Stimulated activated CD4-positive, alpha-beta T cell treated with anti-CD3 and anti-CD28 coated beads, Interleukin-4, amount 100 ng/mL, for 1 hour (primary cell): ENCODE measurements at places on chromosomes 6 and 20.

GRCh38 chr6:1044040-1044836 lies 267.7 kb upstream of the FOXQ1 start:
- DNase-seq = no peak

GRCh38 chr6:91487696-91488392 lies 901.0 kb upstream of the MAP3K7 start:
- DNase-seq = no peak

GRCh38 chr6:132865364-132865763 lies 51.0 kb downstream of the RPS12 start:
- no peak for DNase-seq

- no peak for DNase-seq
These were observed 3.3 kb upstream of the TAAR5 start for GRCh38 chr6:132592855-132593254.

DNA sequence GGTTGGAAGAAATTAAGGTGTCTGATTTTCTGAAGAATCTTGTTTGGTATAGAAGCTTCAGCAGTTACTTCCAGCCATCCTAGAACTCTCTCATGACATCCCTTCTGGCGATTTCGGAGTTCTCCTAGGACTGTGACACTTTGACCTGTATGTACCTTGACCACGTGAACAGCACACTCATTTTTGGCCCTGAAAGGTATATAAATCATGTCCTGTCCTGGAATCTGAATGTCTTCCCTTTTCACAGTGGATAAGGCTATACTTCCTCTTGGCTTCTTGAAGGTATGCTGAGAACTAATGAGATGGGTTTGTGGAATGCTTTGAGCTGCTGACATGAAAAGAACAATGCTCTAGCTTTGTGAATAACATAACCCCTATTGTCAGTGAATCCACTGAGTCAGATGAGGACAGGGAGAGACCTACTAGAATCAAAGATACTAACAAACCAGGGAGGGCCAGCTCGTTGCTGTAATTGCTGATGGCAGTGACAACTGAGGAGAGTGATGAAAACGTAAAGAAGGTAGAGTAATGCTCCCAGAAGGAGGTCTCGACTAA lies 6.0 kb upstream of the ZDHHC14 start:
- no peak for DNase-seq

- DNase-seq = peak; percentile 19
These were observed 36.3 kb upstream of the VEGFA start for GRCh38 chr6:43733471-43734293.

GRCh38 chr6:116557893-116558292 lies 4.3 kb downstream of the CALHM4 start:
- DNase-seq = no peak

GRCh38 chr6:40499215-40499614 lies 87.9 kb downstream of the LRFN2 start:
- DNase-seq = no peak

DNA sequence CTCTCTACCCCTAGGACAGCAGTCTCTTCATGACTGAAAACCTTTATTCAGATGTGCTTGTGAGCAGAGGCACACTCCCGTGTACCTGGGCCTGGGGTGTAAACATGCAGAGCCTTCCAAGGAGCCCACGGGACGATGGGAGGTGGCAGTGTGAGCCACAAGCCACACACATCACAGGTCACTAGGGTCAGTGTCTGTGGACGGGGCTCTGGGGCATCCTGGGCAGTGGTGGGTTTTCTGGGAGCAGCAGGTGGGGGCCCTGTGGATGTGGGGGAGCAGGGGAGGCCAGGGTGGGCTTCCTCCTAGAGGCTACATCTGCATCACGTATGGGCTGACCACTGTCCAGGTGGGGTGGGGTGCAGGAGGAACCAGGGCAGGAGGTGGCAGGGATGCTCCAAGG lies 16.7 kb upstream of the TTLL2 start:
- DNase-seq = no peak

DNA sequence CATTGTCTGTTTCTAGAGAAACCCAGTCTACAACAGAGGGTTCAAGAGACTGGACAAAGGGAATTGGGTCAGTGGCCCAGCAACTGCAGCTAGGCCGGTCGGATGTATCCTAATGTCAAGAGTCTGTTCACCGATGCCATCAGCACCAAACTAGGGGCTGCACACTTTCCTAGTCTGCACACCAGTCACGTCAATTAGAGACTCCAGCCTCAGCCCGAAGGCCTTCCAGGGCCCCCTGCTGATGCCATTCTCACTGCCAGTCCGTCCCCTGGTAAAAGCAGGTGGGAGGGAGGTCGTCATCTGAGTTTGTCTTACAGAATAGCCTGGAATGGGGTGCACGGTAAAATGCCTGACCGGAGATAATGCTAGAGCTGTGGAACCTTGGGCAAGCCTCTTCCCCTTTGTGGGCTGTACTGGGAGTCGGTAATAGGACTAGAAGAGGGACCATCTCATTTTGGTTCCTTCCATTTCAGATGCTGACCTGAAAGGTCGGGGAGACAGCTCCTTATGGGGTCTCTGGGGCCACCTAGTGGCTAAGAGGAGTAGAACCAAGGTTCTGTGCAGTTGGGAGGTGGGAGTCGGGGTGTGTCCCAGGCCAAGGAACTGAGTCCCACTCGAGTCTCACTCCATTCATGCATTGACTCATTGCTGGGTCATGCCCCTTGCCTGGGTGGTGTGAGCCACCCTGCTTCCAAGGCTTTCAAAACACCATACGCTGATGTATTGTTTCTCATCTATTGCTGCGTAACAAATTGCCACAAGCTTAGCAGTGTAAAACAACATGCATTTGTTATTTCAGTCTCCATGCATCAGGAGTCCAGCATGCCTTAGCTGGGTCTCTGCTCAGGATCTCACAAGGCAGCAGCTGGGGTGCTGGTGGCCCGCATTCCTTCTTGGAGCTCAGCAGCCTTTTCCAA lies 5.1 kb downstream of the SOX12 start:
- DNase-seq = peak; percentile 53

GRCh38 chr20:62539198-62540045 lies 63.6 kb upstream of the GATA5 start:
- DNase-seq = no peak

GRCh38 chr6:73503027-73503772 lies 17.6 kb downstream of the EEF1A1 start:
- DNase-seq = no peak

- no peak for DNase-seq
These were observed 125.7 kb downstream of the LAMA2 start for GRCh38 chr6:129008591-129008990.

- DNase-seq = no peak
These were observed 969.7 kb downstream of the KIF16B start for GRCh38 chr20:15603506-15603905.

DNA sequence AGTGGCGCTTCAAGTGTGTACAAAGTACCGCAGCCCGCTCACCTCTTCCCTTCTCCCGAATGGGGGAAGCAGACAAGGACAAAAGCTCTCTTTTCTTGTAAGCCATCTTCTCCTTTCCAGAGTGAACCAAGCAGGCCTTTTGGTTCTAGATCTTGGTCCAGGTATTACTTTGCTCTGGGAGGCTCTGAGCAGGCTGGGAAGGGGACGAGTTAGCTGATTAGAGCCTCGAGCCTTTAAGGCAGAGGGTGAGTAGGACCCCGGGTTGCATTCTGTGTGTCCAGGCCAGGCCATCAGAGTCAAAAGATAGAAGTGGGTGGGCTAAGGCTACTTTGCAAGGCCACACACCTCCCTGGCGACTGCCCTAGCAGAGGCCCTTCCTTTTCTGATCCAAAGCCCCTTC lies 57.6 kb downstream of the GTF2H5 start:
- no peak for DNase-seq

- no peak for DNase-seq
These were observed 303.4 kb downstream of the TAF4 start for GRCh38 chr20:61762167-61762710.
